Activated CD8-positive, alpha-beta T cell treated with anti-CD3 and anti-CD28 coated beads, Interleukin-2, amount 10 ng/mL, durations not matched to agents 7 days and 5 days (primary cell): ENCODE measurements at places on chromosomes 13 and 19. TPM values are rescaled to one million over a fixed set of nuclear protein-coding genes. Genes with fewer than 3 reads are reported as not detected.

The GPATCH1 gene
- 12.7 TPM for total RNA-seq

The PTH2 gene
- not detected for total RNA-seq

The SIGLEC8 gene
- total RNA-seq, result not detected

The MIR17HG gene
- total RNA-seq, result 9.9 TPM

The GFY gene
- not detected for total RNA-seq

The SHC2 gene
- total RNA-seq, result not detected

The SH2D3A gene
- 28.2 TPM for total RNA-seq

The KLK4 gene
- not detected for total RNA-seq

The KLK11 gene
- not detected for total RNA-seq

The FLT1 gene
- total RNA-seq, result 0.95 TPM

The TEX26 gene
- not detected for total RNA-seq

The CCL25 gene
- total RNA-seq, result 10.2 TPM

The IGFL2 gene
- total RNA-seq, result not detected

The SLAIN1 gene
- total RNA-seq, result 29.5 TPM

The LHB gene
- total RNA-seq, result not detected

The KCNN4 gene
- total RNA-seq, result 28.8 TPM

The MLLT1 gene
- total RNA-seq, result 37.3 TPM

The ZNF30 gene
- total RNA-seq, result 4.1 TPM

The FFAR2 gene
- total RNA-seq, result not detected

The PRTN3 gene
- total RNA-seq, result not detected

The PRSS57 gene
- total RNA-seq, result not detected

The APC2 gene
- total RNA-seq, result not detected

The MATK gene
- total RNA-seq, result 39.9 TPM

The ZNF136 gene
- 13.9 TPM for total RNA-seq

The KLK8 gene
- total RNA-seq, result not detected

The ZNF99 gene
- not detected for total RNA-seq

The C5AR1 gene
- 1.0 TPM for total RNA-seq

The KLF1 gene
- not detected for total RNA-seq

The ZNF226 gene
- 14.7 TPM for total RNA-seq

The MEX3D gene
- 12.2 TPM for total RNA-seq

The PSG4 gene
- not detected for total RNA-seq

The ZNF497 gene
- total RNA-seq, result 1.7 TPM

The RAB20 gene
- 3.9 TPM for total RNA-seq

The NOP53 gene
- total RNA-seq, result 244 TPM

The MBD3L2 gene
- not detected for total RNA-seq

The LYPD5 gene
- 0.70 TPM for total RNA-seq

The CCNA1 gene
- 0.47 TPM for total RNA-seq

The KLK2 gene
- not detected for total RNA-seq

The KIR3DL2 gene
- 0.61 TPM for total RNA-seq

The WDR88 gene
- total RNA-seq, result not detected

The SIGLEC12 gene
- 0.34 TPM for total RNA-seq

The NDFIP2 gene
- total RNA-seq, result 15.3 TPM

The SIGLECL1 gene
- total RNA-seq, result not detected

The ZNF583 gene
- total RNA-seq, result 4.3 TPM

The SLC8A2 gene
- 0.05 TPM for total RNA-seq

The MTUS2 gene
- not detected for total RNA-seq

The ITGBL1 gene
- not detected for total RNA-seq
